ENCODE measurements at places on chromosomes 2 and 18. TPM values are rescaled to one million over a fixed set of nuclear protein-coding genes. Genes with fewer than 3 reads are reported as not detected.
A peak's percentile ranks its signal among the peaks of the same experiment; 100 is the strongest.

The GREB1L gene
- 1.6 TPM for total RNA-seq

The GMPPA gene
- 13.0 TPM for total RNA-seq

The OR6B3 gene
- total RNA-seq, result not detected

The NCKAP5 gene
- 9.0 TPM for total RNA-seq

The PSMG2 gene
- 67.7 TPM for total RNA-seq

DNA sequence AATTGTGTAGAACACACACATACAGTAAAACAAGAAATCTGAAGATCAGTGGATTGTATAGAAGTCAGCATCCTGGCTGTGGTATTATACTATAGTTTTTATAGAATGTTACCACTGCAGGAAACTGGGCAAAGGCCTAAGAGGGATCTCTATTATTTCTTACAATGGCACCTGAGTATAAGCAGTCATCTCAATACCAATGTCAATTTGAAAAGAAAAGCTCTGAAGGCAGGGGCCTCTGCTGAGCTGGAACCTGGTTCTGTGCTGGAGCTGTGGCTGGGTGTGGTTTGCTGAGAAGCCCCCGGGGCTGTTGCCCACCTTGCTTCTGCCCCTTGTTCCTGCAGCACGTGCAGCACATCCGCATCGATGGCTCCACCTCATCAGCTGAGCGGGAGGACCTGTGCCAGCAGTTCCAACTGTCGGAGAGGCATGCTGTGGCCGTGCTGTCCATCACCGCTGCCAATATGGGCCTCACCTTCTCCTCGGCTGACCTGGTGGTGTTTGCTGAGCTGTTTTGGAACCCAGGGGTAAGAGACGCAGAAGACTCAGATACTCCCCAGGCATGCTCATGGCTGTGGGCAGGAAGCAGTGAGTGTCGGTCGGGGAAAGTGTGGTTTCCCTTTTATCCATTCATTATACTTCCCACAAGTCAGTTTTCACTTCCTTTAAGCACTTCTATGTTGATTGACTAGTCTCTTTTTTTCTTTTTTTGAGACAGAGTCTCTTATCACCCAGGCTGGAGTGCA lies 23.5 kb upstream of the RPL37A start:
- DNase-seq, result no peak

GRCh38 chr2:199202964-199203363 lies 254.8 kb downstream of the SATB2 start:
- DNase-seq, result no peak

DNA sequence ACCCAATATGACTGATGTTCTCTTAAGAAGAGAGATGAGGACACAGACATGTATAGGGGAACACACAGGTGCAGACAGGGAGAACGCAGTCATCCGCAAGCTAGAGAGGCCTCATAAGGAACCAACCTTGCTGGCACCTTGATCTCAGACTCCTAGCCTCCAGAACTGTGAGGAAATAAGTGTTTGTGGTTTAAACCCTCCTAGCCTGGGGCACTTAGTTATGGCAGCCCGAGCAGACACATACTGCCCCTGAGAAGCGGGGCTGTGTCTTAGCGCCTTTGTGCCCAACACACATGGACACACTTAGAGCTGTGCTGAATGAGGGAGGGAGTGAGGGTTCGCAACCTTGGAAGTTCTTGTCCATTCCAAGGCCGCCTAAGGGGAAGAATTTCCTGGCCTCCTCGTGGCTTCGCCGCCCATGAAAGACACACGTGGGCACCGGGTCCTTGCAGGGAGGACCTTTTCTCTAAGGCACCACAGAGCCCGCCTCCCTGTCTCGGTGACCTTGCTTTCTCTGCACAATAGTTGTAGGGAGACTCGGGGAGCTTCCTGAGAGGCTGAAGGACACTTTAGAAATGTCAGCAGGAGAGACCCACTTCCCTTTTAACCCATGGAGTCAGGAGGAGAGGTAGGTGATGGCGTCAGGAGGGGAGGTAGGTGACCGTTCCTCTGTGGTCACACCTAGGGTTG lies 224.5 kb upstream of the HDAC4 start:
- no peak for DNase-seq

GRCh38 chr2:64750001-64750816 lies 96.5 kb upstream of the SERTAD2 start:
- peak; percentile 20 for DNase-seq

- DNase-seq, result no peak
Observed at GRCh38 chr2:12950957-12951656, 234.4 kb downstream of the TRIB2 start.

DNA sequence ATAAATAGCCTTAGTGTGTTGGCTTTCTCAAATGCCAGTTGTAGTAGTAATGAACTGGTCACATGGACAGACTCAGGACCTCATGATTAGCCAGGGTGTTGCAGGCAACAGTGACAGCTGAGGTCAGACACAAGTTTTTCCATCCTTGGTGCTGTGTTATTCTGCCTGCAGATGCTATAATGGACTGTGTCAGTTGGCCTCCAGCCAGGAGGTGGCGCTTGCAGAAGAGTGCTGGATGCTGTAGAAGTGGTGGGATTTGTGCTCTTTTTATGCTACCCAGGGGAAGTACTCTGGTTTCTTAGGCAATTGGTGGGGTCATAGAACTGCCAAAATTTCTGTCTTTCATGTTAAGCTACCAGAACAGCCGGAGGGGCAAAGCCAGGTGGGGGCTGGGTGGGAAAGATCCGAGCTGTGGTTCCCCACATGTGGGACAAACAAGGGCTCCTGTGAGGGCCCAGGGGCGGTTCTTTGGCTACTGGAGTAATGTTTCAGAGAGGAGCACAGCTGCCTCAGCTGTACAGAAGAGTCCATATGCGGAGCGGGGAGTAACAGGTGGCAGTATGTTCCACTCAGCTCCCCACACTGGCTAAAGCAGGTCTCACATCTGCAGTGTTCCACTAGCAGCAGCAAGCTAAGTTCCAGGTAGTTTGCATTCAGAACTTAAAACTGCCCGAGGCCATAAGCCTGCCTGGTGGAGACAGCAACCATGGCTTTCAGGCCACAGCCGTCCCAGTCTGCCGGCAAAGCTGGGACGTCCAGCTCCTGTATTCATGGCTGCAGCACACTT lies 104.4 kb downstream of the GULP1 start:
- DNase-seq, result no peak

DNA sequence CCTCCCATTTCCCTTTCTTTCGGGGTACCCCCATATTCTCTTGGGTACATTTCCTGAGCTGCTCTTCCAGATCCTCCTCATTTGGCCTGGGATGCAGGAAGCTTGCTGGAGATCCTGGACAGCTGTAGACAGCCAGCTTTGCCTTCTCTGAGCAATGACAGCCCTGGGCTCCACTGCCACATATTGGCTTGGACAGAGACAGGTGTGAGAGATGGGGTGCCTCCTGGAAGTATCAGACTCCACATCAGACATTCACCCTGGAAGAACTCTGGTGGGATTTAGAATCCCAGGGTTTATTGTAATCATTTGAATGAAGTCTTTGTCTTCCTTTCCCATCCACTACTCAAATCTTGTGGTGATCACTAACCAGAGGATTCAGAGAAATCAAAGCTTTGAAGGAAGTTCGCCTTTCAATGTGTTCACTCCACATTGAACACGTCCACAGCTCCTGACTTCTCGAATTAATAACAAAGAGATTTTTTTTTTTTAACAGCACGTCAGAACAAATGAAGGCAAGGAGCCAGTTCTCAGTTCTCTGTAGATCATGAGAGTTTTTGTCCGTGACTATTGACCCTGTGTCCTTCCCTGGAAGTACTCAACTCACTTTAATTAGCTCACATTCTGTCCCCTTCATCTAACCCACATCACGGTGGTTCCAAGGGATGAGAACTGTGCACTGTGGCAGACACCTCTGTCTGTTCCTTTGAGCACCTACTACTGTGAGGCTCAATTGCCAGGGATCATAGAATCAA lies 377.6 kb upstream of the TRIB2 start:
- no peak for DNase-seq

GRCh38 chr2:39304729-39305128 lies 61.0 kb upstream of the CDKL4 start:
- DNase-seq, result no peak

- no peak for DNase-seq
Observed at GRCh38 chr2:90076311-90076710, 1384.8 kb downstream of the RPIA start.

DNA sequence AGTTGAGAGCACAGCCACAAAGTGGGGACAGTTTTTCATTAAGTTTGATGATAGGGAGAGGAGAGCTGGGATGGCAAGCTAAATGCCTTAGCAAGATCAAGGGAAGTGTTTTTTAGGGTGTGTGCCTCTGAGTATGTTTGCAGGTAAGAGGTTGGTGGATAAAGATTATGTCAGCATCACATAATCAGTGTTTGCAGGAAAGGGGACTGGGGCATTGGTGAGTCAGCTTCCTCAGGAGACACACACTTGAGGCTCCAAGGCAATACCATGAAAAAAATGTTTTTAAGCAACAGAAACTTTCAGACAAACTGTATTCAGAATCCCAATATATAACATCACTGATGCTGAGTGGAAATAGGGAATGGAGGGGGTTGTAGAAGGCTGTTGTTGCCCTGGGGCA lies 25.4 kb upstream of the DTNB start:
- DNase-seq, result no peak

GRCh38 chr2:152445791-152446201 lies 110.8 kb downstream of the FMNL2 start:
- no peak for DNase-seq

DNA sequence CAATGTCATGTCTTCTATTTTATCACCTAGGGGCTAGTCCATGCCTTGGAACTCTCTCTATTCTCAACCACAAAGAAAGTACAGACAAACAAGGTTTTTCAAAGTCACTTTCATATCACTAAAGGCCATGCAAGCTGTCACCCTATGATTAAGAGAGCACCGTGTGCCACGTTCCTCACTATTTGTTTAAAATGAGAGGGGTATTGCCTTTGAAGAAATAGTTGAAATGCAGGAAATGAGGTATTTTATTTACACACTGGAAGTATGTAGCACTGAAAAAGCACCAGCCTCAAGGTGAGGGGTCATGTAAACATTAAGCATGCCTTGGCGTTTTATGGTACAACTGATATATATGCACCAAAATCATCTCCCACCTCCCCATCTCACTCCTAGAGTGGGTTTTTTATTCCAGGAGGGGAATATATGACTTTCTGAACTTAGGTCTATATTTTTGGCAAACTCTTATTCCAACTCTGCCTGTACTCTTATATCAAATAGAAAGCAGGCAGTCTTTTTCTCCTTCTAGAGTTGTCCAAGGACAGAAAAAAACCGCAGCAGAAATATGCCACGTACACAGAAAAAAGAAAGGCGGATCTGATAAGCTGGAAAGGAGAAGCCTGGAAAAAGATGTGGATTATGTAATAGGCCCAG lies 53.5 kb downstream of the VSNL1 start:
- DNase-seq, result no peak

- no peak for DNase-seq
Observed at GRCh38 chr18:13061630-13062189, 70.5 kb downstream of the CEP192 start.

DNA sequence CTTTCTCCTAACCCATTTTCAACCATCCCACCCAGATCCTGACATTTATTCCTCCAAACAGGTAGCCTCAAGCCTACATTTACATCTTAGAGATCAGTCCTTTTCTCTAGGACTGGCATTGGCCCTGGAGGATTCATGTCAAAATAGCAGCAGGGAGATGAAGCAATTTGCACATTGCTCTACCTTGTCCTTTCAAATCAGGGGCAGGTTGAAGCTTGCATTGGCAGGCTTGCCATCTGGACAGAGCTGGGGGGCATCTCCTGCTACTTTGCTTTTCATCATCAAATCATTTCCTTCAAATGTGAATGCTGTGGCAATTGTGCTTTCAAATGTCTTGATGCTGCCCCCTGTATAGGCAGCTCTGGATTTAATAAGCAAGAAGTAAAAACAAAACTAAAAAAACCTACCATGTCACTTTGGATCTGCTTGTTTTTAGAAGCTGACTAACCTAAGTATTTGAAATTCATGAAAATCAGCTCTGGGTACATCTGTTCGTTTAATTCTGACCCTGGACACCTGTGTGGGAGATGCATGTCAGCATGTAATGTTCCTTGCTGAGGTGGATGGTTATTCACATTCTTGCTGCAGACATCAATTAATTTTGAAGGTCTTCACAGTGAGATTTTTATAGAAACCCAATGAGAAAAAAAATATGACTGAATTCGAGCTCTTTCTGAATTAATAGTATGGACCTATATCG lies 47.9 kb downstream of the KIF5C start:
- DNase-seq, result no peak

GRCh38 chr2:156380117-156380645 lies 47.7 kb upstream of the NR4A2 start:
- no peak for DNase-seq

- DNase-seq, result no peak
Observed at GRCh38 chr2:88074854-88075292, 7.2 kb downstream of the SMYD1 start.

DNA sequence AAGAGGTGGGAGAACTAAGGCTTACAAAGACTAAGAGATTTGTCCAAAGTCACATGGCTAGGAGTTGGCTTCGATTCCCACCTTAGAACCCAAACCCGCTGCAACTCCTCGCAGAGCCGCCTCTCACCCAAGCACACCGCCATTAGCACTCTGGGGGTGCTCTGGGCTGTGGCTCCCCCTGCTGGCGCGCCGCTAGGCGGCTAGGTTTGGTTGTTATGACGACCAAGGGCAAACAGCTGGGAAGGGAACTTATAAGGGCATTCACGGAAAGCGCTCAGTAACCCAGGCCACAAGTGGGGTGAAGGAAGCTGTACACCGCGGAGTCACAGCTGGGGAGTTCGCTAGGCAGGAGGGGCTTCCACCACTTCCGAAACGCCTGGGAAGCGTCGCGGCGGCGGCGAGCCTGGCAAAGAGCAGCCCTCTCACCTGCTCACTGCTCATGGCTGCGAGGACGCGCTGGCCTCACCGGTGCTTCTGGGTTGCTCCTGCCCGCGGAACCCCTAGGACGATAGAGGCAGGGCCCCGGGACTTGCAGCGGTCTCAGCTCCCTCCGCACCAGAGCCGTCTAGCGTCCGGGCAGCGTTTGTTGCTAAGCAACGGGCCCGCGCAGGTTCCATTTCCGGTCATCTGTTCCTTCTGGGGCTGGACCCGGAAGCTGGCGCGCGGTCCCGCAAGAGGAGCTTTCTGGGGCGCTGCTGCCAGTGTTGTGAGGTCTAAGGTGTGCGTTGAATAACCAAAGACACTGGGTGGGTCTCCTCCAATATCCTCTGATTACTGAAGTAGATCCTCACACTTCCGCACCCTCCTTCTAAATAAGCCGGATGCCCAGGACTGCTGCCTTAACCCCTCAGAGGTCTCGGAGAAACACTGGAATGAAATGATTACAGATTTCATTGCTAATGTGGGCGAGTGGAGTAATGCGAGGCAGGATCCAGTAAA lies at the start of gene DNAH7:
Gene DNAH7 (minus strand): TSS at position 567 of the 939 bp plus-strand sequence. CDS start 126 bp downstream, at position 441.
- DNase-seq, result peak; percentile 80

- no peak for DNase-seq
Observed at GRCh38 chr18:25662272-25662671, 310.3 kb upstream of the ZNF521 start.

DNA sequence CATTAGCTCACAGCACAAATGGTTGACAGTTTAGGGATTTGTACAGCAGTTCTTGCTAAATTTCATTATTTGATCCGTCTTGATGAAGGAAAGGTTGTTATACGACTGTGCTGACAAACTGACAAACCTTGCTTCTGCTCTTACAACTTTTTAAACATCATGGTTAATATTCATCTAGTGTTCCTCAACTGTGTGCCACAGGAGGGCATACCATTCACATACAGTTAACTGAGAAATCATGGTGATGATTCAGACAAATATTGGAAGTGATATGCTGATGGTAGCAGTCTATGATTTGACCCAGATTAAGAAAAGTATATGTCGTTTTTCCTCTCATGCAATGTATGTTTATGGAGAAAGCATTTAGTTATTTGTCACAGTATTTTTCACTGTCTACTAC lies 129.8 kb upstream of the FSIP2 start:
- DNase-seq, result no peak

- DNase-seq, result no peak
Observed at GRCh38 chr2:54672590-54673456, 50.6 kb upstream of the EML6 start.

- no peak for DNase-seq
Observed at GRCh38 chr2:55012672-55013484, 37.4 kb downstream of the RTN4 start.
